Urinary bladder (tissue), 4 donors: ENCODE measurements at places on chromosomes 2 and 18.

- DNase-seq = no peak
Measured at GRCh38 chr18:65704046-65704445, 46.8 kb upstream of the CDH7 start.

GRCh38 chr18:6976935-6977334 lies 140.7 kb downstream of the LAMA1 start:
- DNase-seq = no peak

- DNase-seq = no peak
Measured at GRCh38 chr2:171706152-171706803, 19.0 kb downstream of the DYNC1I2 start.

GRCh38 chr18:49250816-49251388 lies 209.5 kb downstream of the DYM start:
- no peak for DNase-seq

- no peak for DNase-seq
Measured at GRCh38 chr18:46310675-46311345, 206.6 kb downstream of the HAUS1 start.
